ENCODE measurements at places on chromosomes 5 and 9.

- DNase-seq: no peak
Observed at GRCh38 chr5:71932131-71932654, 175.1 kb upstream of the MAP1B start.

DNA sequence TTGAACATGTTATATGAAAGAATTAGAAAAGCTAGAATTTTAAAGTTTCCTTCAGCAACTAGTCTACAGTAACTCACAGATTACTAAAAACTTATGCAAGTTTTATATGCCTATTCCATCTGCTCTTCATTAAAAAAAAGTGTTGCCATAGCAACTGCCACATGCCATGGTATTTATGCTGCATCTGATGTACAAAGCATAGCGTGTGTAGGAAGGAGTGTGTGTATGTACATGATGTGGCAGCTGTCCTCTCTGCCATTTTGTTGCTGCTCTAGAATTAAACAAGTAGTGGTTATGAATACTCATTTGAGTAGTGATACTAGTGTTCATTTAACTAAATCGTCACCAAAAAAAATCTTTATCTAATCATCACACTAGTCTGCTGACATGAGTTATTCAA, 593.5 kb downstream of the CETN3 start:
- no peak for DNase-seq

DNA sequence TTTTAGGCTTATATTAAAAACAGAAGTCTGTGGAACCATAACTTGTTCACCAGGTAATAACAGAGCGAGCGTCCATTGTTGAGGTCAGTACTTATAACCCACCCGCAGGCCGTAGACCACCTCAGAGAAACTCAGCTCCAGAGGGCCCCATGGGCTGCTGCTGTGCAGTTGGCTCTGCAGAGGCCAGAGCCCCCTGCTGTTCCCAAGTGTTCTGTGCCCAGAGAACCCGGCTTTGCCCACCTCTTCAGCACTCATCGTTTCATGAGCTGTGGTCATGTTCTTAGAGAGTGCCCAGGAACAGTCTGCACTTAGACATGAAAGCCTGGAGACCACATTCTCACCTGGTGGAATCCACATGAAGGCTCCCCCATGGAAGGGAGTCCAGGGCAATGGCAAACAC, 50.4 kb upstream of the SLC2A8 start:
- DNase-seq: no peak

GRCh38 chr9:114910541-114910940, 19.9 kb downstream of the TNFSF8 start:
- DNase-seq: no peak

GRCh38 chr9:86713470-86713869, 233.8 kb downstream of the GAS1 start:
- DNase-seq: no peak

GRCh38 chr9:108676355-108676754, 179.4 kb downstream of the ACTL7B start:
- DNase-seq: no peak

DNA sequence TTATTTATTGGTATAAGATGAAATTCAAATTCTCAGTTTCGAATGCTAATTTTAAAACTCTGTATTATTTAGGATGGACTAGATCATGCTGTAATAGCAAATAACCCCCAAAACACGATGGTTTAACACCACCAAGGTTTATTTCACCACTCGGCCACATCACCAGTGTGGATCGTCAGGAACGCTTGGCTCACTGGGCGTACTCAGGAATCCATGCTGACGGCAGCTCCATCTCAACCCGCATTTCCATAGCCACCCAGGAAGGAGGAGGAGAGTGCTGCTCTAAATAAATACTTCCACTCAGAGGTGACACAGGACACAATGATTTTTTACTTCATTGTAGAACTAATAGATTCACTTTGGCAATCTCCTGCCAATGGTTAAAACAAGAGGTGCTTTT, 347.4 kb downstream of the SH3GL2 start:
- DNase-seq: no peak

DNA sequence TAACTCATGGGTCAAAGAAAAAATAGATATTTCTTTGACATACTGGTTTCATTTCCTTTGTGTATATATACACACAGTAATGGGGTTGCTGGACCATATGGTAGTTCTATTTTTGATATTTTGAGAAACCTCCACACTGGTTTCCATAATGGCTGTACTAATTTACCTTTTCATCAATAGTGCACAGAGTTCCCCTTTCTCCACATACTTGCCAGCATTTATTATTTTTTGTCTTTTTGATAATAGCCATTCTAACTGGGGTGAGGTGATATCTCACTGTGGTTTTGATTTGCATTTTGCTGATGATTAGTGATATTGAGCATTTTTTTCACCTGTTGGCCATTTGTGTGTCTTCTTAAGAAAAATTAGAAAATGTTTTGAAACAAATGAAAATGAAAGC, 78.4 kb upstream of the CKMT2 start:
- DNase-seq: no peak

DNA sequence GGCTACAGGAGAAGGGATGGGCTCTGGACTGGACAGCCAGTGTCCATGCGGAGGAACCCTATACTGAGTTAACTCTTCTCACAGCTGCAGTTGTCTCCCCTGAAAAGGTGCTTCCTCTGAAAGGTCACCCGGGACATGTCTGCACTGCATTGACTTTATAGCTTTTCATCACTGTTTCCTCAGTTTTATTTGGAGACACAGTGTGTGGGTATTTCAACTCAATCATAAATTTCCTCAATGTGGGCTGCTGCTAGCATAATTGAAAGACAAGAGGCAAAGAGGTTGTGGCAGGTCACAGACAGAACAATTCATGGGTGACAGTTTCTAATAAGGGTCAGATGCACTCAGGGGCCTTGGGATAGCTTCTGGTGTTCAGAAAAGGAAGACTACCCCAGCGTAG, 336.8 kb downstream of the KDM4C start:
- no peak for DNase-seq

GRCh38 chr9:127917603-127918002, 762 bp upstream of the ST6GALNAC4 start:
- DNase-seq: peak; percentile 36

DNA sequence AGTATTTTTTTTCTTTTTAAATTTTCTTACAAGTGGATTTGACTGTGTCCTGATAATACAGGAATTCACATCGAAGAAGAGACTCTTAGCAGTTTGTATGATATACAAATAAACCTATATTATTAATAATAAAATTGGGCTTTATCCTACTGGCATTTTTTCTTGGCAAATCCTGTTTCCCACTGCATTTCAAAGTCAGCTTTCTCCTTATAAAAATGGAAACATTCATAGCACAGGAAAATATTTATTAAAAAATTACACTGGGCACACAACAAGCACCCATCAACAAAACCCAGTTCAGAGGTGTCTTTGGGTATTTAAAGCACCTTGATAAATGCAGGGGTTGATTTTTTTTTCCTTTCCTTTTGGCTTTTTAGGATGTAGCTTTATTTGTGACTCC, 200.9 kb downstream of the MEF2C start:
- no peak for DNase-seq

DNA sequence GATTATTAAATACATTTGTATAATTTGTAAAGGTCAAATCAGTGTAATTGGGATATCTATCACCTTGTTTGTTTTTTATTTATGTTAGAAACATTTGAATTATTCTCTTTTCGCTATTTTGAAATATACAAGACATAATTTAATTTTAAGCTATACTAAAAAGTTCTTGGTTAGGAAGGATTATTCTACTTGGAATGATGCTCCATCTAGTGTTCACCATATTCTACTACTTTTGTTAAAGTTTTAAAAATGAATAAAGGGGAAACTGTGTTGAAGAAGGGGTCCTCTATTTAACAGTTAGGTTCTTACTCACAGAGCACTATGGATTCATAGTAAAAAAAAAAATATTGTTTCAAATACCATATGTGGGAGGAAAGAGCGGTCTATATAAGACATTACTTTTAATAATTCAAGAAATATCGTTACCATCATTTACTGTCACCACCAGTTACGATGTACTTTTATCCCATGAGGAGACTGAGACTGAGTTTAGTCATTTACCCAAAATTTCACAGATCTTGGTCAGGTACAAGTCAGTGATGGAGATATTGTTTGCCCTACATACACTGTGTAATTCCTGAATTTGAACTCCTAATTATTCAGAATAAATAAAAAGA, 6.3 kb upstream of the STOM start:
- DNase-seq: no peak

DNA sequence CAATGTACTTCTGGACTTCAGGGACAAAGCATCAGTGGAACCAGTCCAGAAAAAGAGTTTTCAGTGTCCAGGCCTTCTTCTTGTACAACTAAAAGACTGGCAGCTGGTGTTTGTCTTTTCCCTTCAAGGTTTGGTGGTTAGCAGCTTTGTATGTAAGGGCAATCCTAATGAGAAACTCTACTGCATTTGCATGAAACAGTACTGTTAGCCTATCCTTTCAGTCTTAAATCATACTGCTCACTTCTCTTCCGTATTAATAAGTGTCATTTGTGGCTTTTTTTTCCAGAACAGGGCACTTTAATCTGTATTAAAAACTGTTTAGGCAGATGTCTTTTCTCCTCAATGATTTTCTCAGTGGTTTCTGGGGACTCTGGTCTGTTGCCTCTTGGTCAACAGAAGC, 48.9 kb downstream of the FAM174A start:
- DNase-seq: no peak

GRCh38 chr5:91361790-91362189, 21.3 kb downstream of the ARRDC3 start:
- DNase-seq: no peak

- peak; percentile 27 for DNase-seq
Observed at GRCh38 chr5:114412510-114413171, 50.8 kb downstream of the KCNN2 start.

DNA sequence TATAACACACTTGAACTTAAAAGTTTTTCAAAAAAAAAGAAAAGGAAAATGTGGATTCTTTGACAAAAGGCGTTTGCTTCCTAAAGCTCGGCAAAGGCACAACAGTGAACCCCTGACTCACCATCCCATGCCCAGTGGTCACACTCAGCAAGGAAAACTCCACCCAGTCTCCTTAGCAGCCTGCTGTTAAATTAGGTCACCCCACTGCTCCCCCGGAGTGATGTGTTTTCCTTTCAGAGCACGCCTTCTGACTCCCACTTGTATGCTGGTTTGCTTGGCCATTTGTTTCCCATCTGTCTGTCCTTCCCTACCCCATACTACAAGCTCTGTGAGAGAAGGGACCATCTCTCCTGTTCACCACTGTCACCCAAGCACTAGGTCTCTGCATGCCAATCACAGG, 23.8 kb downstream of the RETREG1 start:
- DNase-seq: no peak

DNA sequence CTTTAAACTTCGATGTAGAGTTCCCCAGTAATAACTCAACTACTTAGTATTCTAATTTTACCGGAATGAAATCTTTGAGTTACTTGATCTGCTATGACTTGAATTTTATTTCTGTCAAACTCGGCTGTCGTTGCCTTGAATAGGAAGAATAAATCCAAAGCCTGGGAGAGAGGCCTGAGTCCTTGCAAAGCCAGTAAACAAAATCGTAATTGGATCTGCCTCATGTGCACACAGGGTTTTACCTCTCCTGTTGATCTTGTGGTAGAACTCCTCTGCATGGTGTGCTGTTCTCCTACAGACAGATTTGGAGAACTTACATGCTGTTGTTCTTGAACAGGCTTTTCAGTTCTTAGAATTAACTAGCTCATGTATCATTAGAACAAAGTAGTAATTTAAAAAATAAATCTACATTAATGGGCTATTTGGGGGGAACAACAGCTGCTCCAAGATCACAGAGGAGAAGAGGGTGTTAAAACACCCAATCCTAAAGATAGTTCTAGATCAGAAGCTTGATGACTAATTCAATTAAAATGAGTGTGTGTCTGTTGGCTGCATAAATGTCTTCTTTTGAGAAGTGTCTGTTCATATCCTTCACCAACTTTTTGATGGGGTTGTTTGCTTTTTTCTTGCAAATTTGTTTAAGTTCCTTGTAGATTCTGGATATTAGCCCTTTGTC, 28.9 kb downstream of the HSPB3 start:
- no peak for DNase-seq

DNA sequence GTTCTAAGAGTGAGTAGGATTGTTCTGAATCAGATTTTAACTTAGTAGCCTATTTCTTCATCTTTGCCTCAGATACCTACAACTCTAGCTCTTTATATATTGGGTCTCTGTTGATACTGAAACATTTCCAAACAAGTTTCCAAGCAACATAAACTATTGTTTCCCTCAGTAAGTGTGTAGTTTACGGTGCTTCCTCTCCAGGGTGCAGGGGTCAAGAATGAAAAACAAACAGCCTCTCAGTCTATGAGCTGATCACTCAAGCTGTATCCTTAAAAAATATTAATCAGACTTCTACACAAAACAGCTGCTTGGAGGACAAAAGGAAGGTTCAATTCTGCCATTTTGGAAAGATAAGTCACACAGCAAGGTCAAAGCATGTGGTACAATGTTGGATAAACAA, 75.0 kb downstream of the ADAMTS12 start:
- no peak for DNase-seq

DNA sequence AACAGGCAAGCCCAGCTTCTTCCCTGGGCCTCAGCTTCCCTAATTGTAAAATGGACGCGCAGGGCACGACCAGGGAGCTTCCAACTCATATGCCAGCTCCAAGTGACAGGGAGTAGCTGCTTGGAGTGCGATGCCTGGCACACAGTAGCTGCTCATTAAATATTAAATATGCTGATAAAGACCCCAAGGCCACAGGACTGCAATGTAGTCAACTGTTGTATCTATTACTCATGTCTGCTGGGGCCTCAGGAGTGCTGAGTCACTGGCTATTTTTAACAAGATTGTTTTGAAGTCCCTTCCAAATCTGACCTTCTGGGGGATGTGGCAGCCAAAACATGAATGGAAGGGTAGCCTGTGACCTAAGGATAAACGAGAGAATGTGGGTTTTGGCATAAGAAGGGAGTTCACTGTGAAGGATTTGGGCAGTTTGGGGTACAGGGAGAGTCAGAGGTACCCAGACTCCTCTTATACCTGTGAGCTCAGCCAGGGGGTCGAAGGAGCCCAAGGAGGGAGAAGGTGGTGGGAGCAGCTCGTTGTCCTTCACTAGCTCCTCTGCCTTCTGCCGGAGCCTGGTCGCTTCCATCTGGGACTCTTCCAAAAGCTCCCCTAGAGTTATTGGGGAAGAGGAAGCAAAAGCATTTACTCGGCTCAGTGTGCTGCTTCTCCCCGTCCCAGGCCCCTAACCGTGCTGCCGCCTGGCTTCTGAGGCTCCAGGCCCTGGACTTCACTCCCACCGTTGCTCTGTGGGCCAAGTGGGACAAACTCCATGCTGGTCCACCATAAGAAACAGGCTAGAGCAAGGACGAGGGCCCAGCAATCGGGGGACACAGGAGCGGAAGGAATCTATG, 17.5 kb downstream of the TNIP1 start:
- peak; percentile 35 for DNase-seq

- no peak for DNase-seq
Observed at GRCh38 chr9:95383845-95384244, 66.3 kb upstream of the FANCC start.

DNA sequence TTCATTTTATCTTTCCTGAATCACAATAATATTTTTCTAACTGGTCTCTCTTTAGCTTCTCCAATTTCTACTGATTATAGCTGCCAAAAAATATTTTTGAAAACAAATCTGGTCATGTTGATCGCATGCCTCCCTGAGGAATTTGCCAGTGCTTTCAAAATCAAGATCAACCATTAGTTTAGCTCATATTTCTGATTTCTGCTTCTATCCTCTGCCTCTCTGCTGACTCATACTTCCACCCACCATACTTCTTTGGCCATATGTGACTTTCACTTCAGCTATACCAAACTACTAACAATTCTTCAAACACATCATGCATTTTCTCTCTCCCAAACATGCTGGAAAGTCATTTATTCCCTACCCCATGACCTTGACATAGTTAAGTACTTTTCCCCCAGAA, 636.5 kb downstream of the TLE1 start:
- no peak for DNase-seq

GRCh38 chr9:136670576-136671253, 8.0 kb downstream of the EGFL7 start:
- DNase-seq: no peak

Measured in HL-60 (cell line).